Heart left ventricle (tissue), 16 donors: ENCODE measurements at places on chromosomes 6 and 20. TPM values are rescaled to one million over a fixed set of nuclear protein-coding genes. Genes with fewer than 3 reads are reported as not detected.

DNA sequence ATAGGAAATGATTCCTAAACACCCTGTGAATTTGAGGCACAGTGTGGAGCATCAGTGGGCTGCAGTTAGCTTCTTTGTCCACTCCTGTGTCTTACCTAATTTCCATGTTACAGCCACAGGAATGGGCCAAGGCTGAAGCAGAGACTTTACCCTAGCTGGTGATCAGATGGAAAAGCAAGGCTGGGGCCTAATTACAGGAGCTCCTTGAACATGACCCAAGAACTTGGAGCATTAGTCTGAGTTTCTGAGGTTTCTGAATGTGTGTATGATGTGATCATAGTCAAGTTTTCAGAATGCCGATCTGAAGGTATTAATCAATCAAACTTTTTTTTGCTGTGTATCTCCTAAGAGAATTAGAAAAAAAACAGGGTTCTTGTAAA is 18.0 kb downstream of the HECA start:
- DNase-seq, result no peak

- DNase-seq, result no peak
Measured at GRCh38 chr6:152268846-152269442, 368.2 kb downstream of the SYNE1 start.

DNA sequence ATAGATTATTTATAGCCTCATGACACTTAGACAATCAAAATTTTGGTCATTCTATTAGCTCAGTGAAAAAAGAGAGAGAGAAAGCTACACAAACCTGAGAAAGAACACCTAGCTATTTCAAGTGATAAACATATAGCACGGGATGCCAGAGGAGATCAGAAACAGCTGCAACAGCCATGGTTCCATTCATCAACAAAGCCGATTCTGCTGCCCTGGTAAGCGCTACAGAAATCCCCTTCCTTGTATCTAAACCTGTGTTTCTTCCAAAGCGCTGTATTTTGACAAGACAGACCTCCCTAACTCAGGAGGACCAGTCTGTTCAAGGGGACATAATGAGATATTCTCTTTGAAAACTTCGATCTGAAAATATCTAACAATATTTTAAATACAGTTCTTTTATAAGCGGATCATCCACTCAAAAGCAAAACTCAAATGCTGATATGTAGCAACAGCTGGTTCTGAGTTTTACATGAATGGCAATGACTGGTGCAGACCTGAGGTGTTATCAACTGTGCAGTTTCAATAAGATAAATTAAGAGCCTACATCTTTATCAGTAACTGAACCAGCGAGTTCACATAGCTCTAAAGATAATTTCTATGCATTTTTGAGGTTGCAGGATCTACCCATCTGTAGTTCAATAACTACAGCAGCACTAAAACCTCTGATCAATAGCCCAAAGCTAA is 447.8 kb downstream of the FRK start:
- DNase-seq, result no peak

DNA sequence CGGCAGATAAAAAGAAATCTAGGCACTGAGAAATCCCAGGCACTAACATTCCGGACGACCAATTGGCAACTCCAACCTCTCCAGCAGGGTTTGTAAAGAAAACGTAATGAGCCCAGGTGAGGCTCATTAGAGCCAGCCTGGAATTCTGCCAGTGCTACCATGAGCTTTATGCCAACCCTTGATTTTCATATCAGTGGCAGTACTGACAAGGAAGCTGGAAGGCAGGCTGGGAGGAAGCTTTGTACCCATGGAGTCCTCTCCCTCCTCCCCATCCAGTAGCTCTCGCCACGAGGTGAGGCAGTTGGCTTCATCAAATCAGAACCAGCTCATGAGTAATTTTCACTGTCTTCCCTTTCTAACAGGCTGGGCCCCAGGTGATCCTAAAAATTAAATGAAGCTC is 250.2 kb downstream of the ZNF217 start:
- no peak for DNase-seq

GRCh38 chr6:165245701-165246100 is 63.7 kb downstream of the C6orf118 start:
- DNase-seq, result no peak

DNA sequence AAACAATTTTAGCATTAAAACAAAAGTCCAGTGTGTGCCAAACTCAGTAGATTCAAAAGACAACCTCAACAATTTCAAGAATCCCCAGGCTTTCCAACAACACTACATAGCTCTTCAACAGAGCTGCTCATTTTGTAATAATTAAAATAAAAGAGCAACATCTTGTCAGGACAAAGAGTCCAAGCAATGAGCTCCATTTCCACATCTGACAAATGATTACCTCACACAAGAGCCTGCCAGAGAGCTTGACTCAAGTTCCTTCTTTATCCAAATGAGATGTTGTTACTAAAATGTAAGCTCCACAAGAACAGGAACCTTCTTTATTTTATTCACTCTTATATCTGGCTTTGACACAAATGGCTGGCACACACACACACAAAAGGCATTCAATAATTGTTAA is 449.8 kb downstream of the HACE1 start:
- no peak for DNase-seq

- no peak for DNase-seq
Measured at GRCh38 chr20:52748990-52749389, 223.2 kb upstream of the TSHZ2 start.

The GNL1 gene
- total RNA-seq, result 14.6 TPM
